ENCODE measurements at places on chromosomes 3 and 15.
A peak's percentile ranks its signal among the peaks of the same experiment; 100 is the strongest.

DNA sequence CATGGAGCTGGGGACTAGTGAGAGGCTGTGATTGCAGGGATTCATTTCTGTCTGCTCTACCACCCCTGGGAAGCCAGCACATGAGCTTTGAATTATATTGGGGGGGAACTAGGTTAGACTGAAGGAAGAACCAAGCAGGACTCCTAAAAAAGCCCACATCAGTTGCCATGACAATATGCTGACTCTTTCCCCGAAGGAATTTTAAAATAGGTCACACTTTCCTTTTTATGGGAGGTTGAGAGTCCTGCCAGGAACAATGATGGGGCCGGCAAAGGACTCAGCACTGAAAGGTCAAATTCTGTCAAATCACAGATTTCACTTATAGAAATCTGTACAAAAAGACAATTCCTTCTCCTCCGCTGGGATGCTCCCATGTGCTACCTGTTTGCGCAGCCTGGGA lies 130.8 kb downstream of the ZNF621 start:
- no peak for DNase-seq

DNA sequence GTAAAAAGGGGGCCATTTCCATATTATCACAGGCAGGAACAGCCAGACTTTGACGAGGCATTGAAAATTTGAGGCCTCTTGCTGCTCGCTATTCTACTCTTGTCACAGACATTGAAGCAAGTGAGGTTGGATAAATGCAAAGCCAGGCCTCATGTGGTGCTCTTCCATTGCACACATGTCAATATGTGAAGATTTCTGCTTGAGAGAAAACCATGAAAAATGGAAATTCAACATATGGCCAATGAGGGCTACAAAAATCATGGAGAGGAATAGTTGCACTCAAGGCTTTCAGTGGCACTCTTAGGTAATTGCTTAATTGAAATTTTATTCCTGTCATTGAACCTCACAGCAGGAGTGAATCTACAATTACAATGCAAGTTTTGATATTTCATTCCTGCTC lies 185.6 kb upstream of the MBNL1 start:
- DNase-seq, result no peak

DNA sequence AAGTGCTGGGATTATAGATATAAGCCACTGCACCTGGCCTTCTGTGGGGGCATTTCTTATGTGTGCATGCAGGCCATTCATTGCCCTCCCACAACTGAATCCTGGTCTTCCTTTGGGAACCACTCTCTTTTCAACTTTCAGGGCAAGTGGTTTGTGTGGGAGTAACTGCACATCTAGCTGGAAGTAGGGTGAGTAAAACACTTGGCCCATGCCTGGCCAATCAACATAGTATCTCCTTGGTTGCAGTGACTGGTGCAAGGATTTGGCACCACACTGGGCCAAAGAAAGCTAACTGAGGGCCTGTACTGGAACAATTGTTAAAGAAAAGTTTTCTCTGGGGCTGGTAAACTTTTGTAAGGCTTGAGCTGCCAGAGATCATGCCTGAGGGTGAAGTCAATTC lies 189.2 kb upstream of the FEZF2 start:
- no peak for DNase-seq

- DNase-seq, result no peak
Measured at GRCh38 chr3:27485866-27486265, 1.7 kb upstream of the SLC4A7 start.

DNA sequence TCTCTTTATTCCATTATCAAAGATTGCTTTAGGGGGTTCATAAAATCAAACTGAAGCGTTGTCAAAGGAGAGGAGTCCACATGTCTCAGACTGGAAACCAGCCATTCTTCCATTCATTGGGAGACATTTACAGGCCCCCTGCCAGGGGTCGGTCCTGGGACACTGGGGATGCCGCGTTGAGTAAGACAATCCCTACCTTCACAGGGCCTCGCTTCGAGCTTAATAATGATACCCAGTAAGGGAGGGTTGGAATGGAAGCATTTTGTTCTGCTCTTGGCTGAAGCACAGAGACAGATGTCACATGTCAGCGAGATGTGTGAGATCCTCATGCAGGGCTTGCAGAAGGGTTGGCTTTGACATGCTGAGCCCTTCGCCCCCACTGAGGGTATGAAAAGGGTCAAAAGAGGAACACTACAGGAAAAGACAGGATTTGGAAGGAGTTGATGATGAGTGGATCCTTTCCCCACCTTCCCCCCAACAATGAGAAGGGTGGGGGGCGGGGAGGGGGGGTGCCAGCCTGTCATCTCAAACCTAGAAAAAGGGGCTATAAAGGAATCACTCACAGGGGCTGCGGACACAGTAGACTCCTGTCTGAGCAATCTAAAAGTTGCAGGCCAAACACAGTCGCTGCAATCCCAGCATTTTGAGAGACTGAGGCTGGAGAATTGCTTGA lies 25.6 kb upstream of the ARL8B start:
- DNase-seq, result no peak

DNA sequence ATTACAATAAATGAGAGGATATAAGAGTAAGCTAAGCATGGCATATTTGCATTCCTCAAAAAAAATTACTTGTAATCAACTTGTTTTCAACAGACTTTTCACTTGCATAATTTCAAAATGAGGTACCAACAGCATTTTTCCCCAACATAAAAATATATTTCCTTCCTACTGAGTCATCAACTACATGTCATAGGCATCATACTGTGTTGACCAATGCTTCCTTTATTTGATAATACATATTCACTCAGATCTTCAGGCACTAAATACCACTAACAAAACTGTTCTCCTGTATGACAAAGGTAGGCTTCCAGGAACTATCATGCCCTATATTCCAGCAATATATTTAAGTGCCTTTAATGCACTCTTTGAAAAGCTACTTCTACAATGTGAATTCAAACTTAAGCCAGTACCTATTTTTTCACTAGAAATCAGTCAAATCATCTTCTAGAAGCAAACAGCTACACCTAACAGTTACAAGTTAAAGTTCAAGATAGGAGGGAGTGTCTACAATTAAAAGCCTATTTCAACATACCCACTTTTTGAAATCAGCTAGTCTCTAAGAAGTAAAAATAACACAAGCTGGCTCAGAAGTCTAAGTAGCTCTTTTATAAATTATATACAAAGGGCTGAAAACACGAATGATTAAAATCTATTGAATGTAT lies 11.3 kb downstream of the ADAM10 start:
- DNase-seq, result no peak

DNA sequence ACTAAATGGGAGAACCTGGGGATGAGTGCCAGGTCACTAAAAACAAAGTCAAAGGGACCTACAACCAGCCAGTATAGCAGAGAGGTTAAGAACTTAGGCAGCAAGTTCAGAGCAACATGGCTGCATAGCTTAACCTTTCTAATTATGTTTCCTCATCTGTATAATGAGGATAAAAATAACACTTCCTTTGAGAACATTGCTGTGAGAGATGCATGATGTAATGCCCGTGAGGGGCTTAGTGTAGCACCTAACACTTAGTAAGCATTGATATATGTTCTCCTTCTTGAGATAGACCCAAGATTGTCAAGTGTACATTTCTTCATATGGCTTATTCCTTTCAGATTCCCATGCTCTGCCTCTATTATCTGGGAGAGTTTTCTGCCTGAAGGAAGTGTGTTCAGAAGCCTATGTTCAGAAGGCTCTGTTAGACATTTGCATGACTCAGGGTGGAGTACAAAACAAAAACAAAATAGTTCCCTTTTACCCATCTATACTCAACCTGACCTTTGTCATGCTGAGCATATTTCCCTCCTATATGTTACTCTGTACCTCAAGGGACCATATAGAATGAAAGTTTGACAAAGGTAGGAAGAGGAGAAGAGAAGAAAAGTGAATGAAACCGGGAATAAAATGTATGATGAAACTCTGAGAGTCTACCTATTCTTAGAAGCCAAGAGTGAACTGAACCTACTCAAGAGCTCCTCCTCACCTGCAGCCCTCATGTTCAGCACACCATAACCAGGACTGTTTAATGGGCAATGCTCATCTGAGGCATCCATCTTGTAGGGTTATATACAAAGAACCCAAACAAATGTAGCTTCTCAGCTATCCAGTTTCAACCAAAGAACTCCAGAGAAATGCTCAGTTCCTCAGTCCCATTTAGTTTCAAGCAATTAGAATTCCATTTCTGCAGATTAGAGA lies 70.7 kb upstream of the KCNMB2 start:
- no peak for DNase-seq

- no peak for DNase-seq
Measured at GRCh38 chr3:76615719-76616118, 424.2 kb upstream of the ROBO2 start.

GRCh38 chr3:105397974-105398373 lies 31.3 kb downstream of the ALCAM start:
- no peak for DNase-seq

DNA sequence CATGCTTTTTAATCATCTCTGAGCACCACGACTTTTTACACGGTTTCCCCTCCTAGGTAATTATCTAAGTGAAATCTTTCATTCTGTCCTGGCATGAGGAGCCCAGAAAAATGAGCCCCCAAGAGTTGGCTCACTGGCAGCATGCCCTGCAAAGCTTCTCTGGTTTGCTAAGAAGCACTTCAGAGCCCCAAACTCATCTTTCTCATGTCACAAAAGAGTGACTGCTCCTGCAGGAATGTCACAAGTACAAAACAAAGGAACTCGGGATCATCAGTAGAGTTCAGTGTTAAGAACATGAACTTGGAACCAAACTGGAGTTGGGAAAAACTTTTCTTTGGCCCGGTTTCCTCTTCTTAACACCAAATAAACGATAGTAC lies 123.9 kb downstream of the FOXB1 start:
- peak; percentile 34 for DNase-seq

DNA sequence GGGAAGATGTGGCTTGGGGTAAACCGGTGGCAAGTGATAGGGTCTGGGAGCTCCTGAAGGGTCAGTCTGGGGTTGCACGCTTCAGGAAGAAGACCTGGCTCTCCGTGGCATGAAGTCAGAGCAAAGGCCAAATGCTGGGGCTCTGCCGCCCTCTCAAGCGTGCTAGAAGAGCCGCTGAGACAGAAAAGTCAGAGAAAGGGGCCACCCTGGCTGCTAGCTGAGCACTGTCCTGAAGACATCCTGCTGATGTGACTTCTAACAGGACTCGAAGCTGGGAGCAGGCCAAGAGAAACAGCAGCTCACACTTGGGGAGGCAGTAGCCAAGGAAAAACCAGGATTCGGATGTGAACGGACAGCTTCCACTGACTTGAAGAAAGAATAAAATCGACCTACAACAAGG lies 270.4 kb downstream of the OCA2 start:
- DNase-seq, result no peak

- DNase-seq, result no peak
Measured at GRCh38 chr3:45435961-45436360, 47.6 kb downstream of the LARS2 start.

DNA sequence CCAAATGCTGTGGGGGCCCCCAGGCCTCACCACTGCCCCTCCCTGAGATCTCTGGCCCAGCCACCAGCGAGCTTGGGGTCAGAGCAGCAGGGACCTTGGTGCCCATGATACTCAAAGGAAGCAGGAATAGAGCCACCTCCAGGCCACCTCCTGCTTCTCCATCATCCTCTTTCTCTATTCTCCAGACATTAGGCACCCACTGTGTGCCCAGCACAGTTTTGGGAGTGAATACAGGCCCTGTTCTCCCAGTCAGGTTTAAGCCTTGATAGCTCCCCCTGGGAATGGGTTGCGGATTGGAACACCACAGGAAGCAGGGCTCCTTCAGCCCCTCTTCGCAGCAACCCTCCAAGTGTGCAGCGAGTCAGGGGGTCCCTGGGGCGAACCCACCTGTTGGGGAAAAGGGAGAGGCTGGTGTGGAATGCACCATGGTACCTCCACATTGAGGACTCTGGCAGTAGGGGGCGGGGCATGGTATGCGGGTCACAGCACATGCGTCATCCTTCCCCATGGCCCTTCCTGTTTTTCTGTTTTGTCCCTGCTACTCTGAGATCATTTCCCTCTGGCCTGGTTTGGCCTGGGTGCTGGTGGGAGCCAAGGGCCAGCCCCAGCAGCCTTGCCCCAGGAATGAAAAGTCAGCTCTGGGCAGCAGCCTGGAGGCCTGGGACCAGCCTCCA lies 14.2 kb upstream of the SEMA3B start:
- no peak for DNase-seq

DNA sequence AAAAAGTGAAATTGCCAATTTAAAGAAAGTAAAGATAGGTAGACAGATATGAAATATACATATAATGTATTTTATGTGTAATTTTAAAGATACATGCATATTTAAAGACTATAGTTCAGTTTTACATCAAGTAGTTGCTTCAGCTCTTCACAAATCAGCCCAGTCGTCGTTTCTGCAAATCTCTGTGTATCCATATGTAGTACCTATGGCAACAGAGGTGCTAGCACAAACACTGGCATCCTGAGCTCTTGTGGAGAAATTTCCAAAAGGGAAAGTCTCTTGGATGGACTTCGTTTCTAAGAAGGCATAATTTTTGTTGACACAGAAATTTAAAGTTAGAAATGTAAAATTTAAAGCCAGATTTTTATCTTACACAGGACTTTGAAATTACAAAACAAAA lies 1284.7 kb downstream of the ROBO1 start:
- DNase-seq, result no peak

DNA sequence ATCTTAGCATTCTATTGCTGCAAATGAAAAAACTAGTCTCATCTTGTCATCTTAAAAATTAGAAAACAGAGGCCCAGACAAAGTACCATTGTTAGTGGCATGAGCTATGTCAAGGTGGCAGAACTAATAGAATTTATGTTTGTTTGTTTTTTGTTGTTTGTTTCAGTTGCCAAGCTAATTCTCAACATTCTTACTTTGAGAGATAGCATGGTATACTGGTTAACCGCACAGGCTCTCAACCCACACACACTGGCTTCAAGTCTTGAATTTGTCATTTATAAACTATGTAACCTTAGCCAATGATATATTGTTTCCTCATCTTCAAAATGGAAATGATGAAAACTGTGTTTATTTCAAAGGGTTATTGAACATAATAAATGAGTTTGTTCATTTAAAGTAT lies 367.6 kb upstream of the PLSCR5 start:
- DNase-seq, result no peak

GRCh38 chr15:65926899-65927298 lies 57.6 kb downstream of the RAB11A start:
- DNase-seq, result no peak

GRCh38 chr3:24601066-24601939 lies 106.7 kb upstream of the THRB start:
- DNase-seq, result no peak

DNA sequence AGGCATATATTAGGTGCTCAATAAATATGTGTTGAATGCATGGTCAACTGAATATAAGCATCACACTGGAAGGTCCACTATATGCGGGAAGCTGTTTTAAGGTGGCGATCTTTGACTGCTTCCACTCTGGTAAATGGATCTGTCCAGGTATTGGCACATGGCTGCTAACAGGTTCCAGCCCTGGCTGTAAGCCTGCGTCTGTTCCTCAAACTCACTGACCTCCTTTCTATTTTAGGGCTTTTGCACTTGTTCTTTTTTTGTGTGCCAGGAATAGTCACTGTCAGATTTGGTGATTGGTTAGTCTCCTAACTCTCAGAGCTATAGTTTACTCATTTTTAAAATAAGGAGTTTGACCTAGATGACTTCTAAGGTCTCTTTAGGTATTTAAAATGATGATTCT lies 46.2 kb downstream of the ADAMTSL3 start:
- DNase-seq, result no peak

GRCh38 chr3:192273001-192273696 lies 454.2 kb downstream of the FGF12 start:
- DNase-seq, result no peak
